ENCODE measurements at places on chromosomes 4 and X.
A peak's percentile ranks its signal among the peaks of the same experiment; 100 is the strongest.

- DNase-seq = no peak
Observed at GRCh38 chr4:173530326-173531085, 477 bp upstream of the HAND2 start.

DNA sequence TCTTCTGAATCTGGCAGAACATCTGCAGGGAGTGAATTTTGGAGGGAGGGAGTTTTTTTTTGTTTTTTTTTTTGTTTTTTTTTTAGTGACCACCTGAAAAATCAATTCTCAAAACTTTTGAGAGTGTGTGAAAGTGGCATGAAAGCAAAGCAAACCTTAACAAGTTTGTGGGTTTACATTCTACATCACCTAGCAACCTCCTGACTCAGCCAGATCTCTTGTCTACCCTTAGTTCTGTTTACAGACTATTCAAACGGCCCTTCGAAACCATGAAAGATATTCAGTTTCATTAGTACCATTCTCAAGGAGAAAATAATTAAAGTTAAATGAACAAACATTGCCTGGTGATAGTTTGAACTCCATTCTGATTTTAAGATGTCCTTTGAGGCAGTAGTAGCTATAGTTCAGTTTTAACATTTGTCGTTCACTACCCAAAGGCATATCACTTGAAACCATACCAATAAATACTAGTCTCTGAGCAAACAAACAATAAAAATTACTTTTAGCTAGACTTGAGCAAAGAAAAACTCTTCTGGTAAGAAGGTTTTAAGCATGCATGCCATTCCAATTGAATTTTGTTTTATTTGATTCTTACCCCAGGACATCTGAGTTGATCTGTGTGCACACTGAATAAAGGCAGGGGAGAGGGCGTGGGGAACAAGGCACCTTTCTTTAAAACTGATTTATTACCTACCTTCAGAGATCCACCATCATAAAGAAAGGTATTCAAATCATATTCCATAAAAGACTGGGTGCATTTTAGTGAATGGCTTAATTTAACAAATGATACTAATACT is 137.7 kb downstream of the ARX start:
- DNase-seq = no peak

GRCh38 chrX:150489359-150490015 is 78.9 kb upstream of the MTM1 start:
- DNase-seq = no peak

- DNase-seq = no peak
Observed at GRCh38 chrX:133249266-133250058, 31.3 kb upstream of the TFDP3 start.

GRCh38 chr4:88448889-88449288 is 8.0 kb upstream of the HERC5 start:
- no peak for DNase-seq

DNA sequence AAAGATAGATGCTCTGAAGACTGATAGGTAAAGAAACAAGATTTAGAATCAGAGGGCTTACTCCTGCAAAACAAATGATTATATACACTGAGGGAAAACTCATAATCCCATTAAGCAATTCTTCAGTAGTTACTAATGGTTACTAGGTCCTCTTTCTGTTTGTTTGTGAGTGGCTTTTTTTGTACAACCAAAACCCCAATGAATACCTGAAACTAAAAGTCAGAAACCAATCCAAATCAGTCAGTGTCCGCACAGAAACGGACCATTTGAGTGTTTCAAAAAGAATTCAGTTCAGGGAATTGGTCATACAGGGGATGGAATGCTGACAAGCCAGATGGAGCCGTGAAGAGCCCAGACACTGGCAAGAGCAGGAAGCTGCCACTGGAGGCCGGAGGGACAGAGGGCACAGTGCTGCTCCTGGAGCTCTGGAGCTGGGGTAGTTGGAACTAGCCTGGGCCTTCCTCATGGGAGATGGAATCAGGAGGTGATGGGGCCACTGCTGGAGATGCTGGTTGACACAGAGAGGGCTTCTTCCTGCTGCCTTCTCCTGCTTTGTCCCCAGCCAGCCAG is 31.9 kb downstream of the SETD7 start:
- DNase-seq = no peak

GRCh38 chrX:112736310-112736709 is 56.6 kb upstream of the LHFPL1 start:
- DNase-seq = no peak

DNA sequence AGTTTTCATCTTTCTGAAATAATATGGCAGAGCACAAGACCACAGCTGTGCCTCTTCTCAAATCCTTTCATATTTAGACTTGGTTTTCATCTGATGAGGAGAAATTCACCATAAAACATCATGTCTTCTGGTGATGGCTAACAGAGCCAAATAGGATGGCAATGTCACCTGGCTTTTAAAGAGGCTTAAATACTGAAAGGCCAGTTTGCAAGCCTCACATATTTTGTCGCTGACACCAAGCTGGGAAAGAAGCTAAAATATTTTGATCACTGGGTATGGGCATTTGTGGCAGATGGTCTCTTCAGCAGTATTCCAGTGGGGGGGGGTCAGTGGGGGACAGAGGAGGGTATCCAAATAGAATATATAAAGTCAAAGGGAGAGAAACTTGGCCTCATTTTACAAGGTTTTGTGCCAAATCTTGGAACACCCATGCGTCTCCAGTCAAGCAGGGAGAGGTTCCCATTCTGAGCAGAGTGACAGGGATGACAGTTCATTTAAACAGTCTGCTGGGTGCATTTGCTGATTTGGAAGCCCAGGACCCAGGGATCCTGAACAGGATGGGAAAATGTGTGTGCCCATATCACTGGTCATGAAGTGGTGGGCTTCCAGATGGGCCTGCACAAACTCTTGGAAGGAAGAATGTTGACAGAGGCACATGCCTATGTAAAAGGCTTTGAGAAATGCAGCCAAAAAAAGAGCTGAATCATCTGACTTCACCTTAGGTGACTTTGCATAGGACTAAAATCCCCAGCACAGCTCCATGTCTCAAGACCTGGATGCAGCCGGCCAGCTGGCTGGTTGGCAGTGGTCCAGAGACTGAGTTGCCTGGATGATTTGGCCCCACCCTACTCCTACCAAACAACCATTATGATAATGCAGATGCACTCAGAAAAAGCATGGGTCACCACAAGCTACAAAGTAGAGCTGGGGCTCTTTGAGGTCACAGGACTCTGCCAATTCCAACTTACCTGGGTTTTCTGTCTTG is 484.4 kb upstream of the NR3C2 start:
- no peak for DNase-seq

DNA sequence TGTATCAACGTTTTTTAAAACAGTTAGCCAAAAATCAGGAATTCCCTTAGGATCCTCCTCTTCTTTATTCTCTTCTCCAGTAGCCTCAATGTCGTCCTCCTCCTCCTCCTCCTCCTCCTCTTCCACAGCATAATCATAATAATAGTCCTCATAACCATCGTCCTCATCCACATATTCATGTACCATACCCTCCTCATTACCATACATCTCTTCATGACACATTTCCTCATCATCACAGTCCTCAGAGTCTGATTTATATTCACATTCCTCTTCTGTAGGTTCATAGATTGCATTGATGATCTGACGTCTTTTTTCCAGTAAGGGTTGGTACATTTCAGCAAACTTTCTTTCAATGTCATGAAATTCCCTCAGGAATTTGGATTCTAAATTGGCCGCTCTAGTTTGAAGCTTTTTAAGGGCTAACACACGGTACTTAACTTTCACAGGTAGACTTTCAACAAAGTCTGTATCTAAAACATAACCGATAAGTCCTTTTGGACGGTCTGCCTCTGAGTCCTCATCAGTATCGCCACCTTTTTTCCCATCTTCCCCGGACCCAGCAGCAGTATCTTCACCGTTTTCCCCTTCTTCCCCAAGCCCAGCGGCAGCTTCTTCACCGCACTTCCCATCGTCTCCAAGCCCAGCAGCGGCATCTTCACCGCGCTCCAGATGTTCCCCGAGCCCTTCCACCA is 771 bp downstream of the NAP1L2 start:
- DNase-seq = no peak

GRCh38 chrX:50161127-50161526 is 39.7 kb downstream of the AKAP4 start:
- DNase-seq = peak; percentile 5

- DNase-seq = no peak
Observed at GRCh38 chrX:148723551-148723950, 223.1 kb downstream of the AFF2 start.

GRCh38 chr4:185004562-185005218 is 13.6 kb upstream of the HELT start:
- DNase-seq = no peak

DNA sequence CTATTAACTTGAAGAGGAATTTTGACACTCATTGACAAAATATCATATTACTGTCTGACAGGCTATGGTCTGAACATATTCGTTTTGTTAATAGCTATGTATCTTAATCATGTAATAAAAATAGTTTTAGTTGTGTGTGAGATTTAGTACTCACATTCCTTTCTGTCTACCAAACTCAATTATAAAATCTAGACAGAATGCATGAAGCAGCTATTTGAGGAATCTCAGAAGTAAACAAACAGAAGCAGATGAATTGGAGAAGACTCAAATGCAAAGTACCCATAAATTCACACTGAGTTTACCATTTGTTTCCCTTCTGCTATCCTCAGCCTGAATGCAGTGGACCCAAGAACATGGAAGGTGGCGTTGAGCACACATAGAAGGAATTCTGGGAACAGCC is 841.6 kb upstream of the AADAT start:
- no peak for DNase-seq

GRCh38 chrX:5702890-5703289 is 525.8 kb downstream of the NLGN4X start:
- no peak for DNase-seq

DNA sequence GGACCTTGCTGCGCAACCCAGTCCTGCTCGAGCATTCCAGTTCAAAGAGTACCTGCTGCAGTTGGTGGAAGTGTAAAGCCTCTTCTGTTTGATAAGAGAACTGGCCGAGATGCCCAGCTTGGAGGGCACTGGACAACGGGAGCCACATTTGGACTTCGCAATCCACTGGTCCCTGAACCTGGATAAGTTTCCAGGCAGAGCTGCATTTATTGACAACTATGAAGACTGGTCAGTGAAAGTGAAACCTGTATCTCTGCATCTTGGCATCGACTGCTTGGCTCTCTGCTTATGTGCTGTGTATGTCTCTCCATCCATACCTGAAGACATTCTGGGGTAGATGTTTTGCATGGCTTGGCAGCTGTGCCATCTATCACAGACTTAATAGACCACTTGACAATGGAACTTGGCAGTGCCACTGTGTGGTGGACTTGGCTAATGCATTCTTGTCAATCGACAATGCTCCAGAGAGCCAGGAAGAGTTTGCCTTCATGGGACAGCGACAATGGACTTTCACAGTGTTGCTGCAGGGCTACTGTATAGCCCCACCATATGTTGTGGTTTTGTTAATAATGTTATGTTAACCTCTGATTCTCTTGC is 43.5 kb upstream of the ZBTB33 start:
- DNase-seq = no peak

DNA sequence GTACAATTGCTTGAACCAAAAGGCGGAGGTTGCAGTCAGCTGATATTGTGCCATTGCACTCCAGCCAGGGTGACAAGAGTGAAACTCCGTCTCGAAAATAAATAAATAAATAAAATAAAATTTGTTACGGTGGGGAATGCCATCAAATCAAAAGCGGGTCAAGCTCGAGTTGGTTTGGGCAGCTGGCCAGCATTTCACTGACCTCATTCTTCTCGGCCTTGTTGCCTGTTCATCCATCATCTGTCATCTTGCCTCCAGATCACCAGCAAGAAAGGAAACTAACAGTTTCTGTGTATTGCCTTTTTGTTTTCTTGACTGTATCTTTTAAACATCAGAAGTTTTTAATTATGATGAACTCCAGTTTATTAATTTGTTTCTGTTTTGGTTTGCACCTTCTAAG is 31.5 kb upstream of the KLHL2 start:
- DNase-seq = no peak

Data from stromal cell of bone marrow (primary cell).